Activated effector memory CD4-positive, alpha-beta T cell treated with Interleukin-2 at 50 U/mL for 16 hours (primary cell): ENCODE measurements at places on chromosomes 2 and 18.

- no peak for DNase-seq
These were observed 1.7 kb downstream of the UNC80 start for GRCh38 chr2:209773377-209773776.

DNA sequence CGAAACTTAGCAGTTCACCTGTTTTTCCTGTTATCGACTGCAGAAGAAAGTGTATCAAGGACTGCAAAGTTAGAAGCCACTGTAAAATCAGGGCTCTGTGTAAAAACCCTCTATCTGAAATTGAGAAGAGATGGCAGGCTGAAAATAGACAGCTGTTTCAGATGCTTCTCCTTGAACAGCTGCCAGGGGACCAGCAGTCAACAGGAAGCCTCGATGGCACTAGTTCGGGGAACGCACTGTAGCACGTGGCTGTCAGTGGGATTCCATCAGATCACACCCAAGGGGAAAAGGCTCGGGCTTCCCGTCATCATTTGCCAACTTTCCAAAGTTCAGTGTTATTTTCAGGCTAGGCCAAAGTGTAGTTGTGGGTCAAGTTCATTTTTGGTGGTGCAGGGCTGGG is 316.9 kb downstream of the TXNL1 start:
- no peak for DNase-seq

DNA sequence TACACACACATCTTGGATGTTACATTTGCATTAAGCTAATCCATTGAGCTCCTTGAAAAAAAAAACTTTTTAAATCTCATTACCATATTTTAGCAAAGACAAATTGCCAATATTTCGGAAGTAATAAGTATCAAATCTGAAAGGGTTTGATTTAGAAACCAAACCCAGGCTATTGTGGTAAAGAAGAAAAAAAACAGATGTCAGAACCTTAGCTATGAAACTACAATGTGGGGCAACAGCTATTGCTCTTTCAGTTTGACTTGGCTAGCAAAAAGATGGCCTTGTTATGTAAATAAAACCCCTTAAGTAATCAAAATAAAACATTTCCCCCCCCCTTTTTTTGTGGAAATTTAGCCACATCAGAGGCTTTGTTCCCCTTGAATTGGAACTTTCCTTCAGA is 41.2 kb upstream of the REG3A start:
- no peak for DNase-seq

DNA sequence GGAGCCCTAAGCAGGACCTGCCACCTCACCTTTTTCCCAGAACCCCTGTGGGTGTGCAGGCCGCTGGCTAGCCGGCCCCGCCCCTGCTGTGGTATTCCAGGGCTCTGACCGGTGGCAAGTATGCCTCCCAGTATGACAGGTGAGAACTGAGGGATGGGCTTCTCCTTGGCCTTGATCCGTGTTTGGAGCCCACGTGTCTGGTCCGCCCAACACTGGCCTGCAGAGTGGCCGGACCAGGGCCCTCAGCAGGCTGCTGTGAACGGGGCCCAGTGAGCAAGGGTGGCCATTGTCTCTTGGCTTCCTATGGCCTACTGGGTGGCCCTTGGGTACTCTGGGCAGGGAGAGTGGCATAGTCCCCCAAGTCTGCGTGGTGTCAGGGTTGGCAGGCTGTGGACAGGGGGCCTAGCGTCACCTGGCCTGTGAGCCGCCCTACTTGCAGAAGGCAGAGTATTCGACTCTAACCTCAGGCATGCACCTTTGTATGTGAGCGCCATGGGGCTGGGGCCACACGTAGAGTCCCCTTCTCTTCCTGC is 1.8 kb downstream of the RNPEPL1 start:
- DNase-seq, result no peak

DNA sequence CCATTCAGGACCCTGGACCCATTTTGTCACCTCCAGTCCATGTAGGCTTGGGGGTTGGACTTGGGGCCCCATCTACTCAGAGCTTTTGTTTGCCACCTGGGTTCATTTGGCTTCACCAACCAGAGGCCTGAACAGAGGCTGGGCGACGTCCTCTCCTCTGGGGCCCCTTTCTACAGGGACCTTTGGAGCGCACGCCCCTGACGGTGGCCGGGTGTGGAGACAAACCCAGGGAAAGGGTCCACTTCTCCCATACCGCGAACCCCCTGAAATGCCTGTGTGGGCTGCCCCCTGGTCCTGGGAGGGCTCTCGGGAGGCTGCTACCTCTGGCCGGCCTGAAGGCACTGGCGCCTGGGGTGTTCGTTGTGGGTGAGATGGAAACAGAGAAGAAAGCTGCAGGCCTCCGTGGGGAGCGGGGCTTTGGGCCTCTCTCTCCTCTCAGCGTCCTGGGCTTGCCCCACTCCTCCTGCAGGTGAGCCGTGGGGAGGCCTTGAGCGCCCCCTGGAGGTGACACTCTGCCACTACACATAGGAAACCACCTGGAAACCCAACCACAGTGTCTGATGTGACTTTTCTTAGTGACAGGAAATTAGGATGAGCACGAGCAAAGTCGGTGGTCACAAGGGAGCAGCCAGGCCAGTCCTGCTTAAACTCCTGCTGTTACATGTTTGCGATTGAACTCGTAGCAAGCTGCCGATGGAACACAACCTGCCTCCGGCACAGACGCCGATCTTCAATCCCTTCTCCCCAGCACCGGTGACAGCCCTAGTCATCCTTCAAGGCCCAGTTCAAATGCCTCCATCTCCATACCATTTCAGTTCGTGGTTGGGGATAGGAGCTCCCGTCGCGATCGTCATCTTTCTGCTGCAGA is 12.0 kb upstream of the NTSR2 start:
- peak; percentile 23 for DNase-seq

- no peak for DNase-seq
These were observed 31.9 kb downstream of the APCDD1 start for GRCh38 chr18:10486362-10486761.

- DNase-seq, result no peak
These were observed 49.9 kb downstream of the FAM210A start for GRCh38 chr18:13676471-13676870.

DNA sequence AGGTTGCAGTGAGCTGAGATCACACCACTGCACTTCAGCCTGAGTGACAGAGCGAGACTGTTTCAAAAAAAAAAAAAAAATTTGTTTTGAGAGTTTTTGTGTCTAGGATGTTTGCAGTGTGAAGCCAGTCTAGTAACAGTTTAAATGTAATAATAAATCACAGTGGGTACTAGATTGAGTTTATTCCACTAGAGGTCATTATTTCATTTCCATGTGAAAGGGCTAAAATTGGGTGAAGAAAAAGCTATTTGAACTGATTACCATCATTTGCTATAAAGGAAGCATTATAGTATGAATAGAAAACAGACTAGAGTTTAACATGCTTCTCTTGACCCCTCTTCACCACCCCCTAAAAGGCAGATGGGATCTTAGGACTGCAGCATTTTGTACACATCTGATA is 20.3 kb downstream of the SNRPD1 start:
- no peak for DNase-seq

DNA sequence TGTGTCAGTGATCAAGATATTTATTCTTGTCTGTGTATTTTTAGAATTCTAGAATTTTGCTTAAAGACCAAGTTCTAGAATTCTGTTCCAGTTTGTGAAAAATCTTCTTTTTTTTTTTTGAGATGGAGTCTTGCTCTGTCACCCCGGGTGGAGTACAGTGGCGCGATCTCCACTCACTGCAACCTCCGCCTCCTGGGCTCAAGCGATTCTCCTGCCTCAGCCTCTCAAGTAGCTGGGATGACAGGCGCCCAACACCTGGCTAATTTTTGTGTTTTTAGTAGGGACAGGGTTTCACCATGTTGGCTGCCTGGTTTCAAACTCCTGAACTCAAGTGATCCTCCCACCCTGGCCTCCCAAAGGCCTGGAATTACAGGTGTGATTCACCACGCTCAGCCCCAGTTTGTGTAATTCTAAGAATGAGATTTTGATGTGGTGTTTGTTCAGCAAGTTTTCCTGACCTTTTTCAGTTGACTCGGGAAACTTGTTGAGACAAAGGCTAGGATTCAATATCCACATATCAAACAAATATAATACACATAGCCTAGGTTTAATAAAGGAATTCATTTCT is 3.6 kb downstream of the EIF5B start:
- no peak for DNase-seq

DNA sequence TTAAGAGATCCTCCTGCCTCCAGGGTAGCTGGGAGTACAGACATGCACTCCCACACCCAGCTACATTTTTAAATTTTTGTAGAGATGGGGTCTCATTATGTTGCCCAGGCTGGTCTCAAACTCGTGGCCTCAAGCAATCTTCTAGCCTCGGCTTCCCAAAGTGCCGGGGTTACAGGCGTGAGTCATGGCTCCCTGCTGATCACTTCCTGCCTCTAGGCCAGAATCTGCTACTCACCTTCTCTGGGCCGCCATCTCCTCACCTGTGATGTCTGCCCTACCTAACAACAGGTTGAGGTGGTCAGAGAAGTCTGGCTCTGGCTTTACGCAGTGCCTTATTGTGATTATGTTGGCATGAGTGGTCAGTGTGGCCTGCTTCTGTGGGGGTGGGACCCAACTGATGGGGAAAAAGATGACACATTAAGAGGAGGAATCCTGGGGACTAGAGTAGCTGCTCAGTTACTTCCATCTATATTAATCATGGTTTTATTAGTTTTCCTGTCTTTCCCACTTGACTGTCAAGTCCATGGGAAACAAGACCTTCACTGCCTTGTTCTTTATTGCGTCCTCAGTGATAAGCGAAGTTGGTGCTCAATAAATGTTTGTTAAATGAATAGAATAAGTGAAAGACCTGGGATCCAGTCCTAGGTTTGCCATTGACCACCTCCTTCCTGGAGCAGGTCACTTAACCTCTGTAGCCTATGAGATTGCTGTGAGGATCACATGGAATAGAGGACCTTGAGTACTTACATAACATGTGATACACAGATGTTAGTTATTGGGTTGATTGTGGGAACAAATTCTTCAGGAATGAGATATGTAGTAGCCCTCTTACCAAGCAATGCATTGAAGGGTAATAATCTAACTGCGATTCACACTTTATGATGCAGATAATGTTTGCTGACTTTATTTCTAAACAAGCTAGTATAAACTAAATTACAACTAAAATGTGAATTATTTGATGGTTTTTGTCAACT is 15.7 kb downstream of the KCTD1 start:
- DNase-seq, result no peak

GRCh38 chr2:145020694-145021093 is 500.8 kb upstream of the ZEB2 start:
- DNase-seq, result no peak
